ENCODE measurements at places on chromosomes 6 and 20.

DNA sequence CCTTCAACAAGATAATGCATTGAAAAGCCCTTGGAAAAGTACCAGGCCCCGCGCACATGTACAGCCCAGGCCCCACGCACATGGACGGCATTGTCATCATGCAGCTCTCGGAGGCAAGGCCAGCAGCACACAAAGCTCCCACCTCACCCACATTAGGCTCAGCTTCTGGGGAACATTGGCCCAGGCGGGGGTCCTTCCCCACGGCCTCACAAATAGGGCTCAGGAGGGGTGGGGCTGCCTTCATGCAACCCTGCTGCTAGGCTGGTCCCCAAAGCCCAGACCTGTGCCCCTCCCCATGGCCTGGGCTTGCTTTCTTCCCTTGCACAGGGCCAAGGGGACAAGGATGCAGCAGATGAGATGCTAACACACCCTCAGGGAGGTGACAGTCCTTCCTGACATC lies 26.7 kb downstream of the NPEPL1 start:
- no peak for DNase-seq

DNA sequence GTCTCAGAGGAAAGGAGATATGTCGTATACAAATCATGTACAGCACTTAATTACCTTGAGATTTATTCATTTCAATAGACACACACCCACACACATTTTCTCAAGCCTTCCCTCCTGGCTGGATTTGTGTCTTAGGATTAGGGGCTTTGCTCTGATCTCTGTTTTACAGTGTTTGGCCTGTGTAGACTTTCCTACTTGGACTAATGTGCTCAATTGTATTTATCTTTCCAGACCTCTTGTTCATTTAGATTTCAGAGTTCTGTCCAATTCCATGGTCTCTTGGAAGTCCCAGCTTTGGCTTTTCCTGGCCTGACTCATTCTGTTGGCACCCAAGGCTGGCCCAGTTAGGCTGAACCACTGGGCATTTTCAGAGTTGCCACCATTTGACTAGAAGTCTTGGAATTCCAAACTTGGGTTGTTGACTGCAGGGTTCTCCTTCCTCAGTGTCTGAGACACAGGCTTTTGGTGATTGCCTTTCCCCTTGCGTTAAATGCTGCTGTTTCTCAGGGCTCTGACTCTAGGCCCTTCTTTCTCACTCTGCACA lies 8.9 kb upstream of the RFPL4B start:
- no peak for DNase-seq

DNA sequence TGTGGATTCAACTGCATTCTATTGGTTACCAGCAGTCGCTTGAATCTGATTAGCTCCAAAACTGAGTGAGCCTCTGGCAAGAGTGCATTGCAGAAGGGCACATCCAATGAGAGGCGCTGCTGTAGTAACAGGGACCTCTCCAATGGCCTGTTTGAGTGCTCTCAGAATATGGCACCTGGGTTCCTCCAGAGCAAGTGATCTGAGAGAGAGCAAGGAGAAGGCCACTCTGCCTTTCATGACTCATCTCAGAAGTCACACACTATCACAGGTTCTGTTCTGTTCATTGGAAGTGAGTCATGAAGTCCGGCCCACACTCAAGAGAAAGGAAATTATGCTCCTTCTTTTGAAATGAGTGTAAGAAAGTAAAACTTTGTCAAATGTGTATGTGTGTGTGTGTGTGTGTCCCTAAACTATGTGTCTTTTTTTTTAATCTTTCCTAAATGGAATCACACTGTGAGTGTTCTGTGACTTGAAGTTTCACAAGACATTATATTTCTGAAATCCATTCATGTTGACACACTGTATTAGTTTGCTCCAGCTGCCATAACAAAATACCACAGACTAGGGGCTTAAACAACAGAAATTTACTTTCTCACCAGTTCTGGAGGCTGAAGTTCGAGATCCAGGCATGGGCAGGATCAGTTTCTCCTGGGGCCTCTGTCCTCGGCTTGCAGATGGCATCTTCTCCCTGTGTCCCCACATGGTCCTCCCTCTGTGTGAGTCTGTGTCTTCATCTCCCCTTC lies 138.3 kb upstream of the CDYL start:
- peak; percentile 29 for DNase-seq

GRCh38 chr6:14966906-14967711 lies 278.8 kb upstream of the JARID2 start:
- DNase-seq = no peak

DNA sequence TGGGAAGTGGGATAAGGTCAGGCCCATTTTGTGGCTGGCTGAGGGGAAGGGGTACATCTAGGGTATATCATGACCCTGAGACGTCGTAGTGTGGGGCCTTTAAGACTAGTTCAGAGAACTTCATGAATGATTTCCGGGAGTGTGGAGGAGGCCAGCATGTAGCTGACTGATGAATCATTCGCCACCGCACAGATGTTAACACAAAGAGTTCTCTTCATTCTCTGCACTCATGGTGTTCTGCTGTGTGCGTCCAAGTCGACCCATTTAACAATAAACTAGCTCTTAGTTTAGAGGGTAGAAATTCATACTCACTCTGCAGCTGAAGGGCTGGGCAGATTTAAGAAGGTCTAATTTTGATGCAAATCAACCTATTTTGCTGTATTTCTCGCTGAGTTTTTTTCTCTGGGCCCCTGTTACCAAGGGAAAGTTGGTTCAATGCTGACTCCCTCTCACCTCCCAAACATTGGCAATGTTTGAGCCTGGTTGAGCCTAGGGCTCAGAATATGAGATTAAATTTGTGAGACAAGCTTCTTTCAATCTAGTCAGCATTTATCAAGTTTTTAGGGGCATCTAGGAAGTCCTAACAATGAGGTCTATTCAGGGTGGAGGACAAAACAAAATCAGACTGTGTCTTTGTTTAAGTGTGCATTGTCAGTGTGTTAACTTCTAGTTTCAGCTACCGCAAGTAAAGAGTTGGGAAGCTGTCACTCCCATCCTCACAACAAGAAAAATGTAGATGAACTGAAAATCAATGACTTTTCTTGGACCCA lies 106.8 kb upstream of the CBLN4 start:
- DNase-seq = no peak

- DNase-seq = no peak
Measured at GRCh38 chr6:73636048-73636447, 17.7 kb downstream of the SLC17A5 start.

DNA sequence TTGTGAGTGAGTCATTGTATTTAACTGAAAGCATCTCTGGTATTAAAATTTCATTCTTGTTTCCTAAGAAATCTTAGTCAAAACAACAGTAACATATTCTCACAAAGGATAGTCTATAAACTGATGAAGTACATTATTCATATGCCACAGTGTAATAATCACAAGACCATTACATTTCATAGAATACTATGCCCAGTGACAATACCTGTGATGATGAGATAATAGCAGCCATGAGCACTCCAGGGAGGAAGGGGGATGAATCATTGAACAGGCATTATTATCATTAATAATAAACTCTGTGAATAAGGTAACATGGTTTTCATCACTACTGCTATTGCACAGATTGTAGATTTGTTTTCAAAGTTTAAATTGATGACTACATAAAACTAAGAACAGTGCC lies 667.9 kb downstream of the EPM2A start:
- DNase-seq = peak; percentile 56

GRCh38 chr20:37693242-37693634 lies 592 bp upstream of the CTNNBL1 start:
- no peak for DNase-seq

GRCh38 chr6:143490775-143491174 lies 20.7 kb downstream of the FUCA2 start:
- DNase-seq = no peak

DNA sequence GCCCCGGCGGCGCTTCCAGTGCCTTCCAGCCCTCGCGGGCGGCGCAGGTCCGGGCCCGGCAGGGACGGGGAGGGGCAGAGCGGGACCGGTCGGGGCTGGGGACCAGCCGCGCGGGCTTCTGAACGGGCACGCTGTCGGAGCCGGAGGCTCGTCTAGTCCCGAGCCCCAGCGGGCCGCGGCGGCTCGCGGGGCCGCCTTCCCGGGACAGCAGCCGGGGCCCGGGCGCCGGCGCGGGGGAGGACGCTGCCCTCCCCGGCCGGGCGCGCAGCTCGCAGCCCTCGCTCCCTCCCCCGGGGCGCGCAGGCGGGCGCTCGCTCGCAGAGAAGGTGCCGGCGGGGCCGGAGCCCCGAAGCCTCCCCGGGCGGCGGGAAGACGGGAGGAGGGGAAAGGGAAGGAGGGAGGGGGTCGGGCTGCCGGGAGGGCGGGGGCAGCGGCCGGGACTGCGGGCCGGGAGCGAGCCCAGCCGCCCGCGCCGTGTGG lies 696 bp upstream of the SIRPA start:
- DNase-seq = no peak

GRCh38 chr6:95244751-95245150 lies 332.6 kb upstream of the MANEA start:
- no peak for DNase-seq

- no peak for DNase-seq
Measured at GRCh38 chr6:106381881-106382280, 21.4 kb downstream of the CRYBG1 start.

- no peak for DNase-seq
Measured at GRCh38 chr6:82348130-82348529, 15.5 kb upstream of the TPBG start.

DNA sequence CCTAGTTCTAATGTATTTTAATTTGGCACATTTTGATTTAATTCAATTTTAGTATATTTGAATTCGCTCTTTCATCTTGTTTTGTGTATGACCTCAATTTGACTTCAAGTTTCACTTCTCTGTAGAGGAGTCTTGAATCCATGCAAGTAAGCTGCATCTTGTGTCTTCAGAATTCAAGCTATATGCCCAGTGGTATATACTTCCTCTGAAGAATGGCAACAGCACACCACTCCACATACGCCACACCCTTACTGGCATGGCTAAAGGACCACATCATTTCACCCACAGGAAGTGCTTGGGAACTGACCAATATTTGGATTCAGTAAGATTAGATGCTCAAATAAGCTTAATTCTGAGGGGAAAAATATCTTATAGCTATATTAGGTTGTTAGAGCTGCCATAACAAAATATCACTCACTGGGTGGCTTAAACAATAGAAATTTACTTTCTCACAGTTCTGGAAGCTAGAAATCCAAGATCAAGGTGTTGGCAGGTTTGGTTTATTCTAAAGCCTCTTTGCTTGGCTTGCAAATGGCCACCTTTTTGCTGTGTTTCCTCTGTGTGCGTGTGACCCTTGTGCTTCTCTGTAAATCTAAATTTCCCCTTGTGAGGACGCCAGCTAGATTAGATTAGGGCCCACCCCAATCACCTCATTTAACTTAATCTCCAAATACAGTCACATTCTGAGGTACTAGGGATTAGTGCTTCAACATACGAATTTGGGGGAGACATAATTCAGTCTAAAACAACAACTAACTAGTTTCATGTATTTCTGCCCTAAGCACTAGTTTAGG lies 2.8 kb upstream of the ASF1A start:
- no peak for DNase-seq

DNA sequence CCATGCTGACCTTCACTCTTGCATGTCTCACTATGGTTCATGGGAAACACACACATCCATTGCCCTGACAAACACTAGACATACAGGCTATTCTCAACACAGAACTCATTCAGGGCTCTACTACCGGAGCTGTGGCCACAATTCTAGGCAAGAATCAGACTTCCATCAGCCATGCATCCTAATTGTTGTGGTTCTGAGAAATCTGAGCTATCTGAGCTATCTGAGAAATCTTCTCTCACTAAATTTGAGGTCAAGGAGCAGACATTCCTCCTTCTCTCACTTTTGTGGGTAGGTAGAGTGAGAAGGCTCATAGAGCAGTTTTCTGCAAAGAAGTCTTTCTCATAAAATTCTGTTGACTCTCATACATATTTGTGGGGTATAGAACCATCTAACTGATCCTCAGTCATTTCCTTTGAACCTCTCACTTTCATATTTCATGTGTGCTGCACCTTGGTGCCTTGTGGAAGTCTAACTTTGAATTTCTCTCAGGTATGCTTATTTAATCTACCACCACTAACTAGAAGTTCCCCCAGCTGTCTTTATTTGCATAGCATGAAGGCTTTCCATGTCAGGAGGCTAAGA lies 43.6 kb downstream of the ADGRF1 start:
- no peak for DNase-seq

DNA sequence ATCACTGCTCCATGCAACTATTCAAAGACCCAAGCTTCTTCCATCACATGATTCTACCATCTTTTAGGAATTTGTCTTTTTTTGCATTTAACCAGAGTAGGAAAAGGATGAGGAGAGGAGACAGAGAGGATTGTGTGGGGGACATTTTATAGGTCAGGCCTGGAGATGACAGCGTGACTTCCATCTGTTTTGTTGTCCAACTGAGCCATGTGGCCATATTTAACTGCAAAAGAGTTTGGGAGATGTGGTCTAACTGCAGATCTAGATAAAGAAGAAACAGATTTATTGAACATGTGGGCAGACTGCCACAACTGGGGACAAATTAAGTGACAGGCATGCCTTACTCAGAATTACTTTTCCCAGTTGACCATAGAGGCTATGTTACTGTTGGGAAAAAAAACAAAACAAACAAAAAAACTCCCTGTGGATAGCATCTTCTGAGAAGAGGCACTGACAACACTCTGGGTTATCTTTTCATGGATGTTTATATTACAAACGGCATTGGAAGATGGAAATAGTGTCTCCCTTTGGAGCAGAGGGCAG lies 18.9 kb upstream of the MOCS1 start:
- DNase-seq = no peak

DNA sequence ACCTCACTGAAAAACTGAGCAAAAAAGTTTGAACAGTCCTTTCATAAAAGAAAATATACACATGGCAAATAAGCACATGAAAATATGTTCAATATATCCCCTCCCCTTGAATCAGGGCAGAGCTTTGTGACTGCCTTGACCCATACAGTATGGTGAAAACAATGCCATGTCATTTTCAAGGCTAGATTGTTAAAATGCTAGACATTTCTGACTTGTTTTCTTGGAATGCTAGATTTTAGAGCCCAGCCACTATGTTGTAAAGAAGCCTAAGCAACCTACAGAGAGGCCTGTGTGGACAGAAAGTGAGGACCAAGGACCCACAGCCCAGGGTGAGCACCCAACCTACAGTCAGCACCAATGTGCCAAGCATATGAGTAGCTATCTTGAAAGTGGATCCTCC lies 17.1 kb upstream of the ASF1A start:
- DNase-seq = no peak

DNA sequence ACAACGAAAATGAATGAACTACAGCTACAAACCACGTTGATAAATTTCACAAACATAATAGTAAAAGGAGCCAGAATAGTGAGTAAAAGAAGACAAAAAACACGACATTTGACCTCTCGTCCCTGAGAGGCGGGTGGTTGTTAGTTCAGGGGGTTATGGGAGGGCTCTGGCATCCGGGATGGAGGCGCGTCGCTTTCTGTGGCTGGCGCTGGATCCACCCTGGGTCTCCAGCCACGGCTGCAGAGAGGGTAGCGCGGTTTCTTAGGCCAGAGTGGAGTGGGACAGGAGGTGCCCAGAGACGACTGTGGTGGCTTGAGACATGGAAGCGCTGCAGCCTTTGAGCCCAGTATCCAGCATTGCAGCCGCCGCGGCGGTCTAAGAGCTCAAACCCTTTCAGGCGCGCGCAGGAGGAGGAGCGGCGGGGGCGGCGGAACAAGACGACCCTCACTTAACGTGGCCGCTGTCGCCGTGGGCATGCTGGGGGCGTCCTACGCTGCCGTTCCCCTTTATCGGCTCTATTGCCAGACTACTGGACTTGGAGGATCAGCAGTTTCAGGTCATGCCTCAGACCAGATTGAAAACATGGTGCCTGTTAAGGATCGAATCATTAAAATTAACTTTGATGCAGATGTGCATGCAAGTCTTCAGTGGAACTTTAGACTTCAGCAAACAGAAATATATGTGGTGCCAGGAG lies 3.7 kb upstream of the ZSCAN23 start:
- DNase-seq = no peak

Data from BJ (cell line).